ENCODE measurements at places on chromosomes 16 and 17.

- no peak for DNase-seq
Observed at GRCh38 chr16:64171632-64172031, 950.2 kb downstream of the CDH11 start.

DNA sequence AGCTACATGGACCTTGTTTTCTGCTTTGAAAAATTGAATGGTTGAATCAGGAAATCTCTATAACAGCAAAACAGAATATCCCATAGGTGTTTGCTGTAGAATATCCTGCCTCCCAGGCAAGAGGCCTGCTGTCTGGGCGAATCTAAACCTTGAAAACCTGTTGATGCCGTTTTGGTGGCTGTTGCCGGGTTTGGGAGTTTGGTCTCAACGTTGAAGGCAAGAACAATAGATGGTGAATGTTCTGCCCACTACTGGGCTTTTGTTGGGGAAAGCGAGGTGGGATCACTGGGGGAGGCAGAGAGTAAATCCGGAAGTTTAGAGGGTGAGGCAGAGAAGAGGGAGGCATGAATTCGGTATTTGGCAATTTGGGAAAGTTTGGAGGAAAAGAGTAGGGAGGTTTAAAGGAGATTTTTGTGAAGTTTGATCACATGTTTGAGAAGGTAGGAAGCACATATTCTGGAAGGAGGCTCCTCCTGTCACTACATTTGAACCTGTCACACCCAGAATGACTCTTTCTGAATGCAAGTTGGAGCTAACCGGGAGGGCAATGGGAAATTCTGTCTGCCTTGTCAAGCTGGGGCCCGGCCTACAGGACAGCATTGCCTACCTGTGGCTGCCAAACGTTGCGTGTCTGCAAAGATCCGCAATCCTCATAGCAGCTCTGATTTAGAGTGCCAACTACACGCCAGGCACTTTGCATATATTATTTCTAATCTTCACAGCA lies 46.5 kb downstream of the GPRC5B start:
- DNase-seq, result no peak

GRCh38 chr17:41308251-41308917 lies 725 bp downstream of the KRTAP16-1 start:
- peak; percentile 87 for DNase-seq

GRCh38 chr16:72536723-72537435 lies 364.9 kb upstream of the PMFBP1 start:
- DNase-seq, result no peak

DNA sequence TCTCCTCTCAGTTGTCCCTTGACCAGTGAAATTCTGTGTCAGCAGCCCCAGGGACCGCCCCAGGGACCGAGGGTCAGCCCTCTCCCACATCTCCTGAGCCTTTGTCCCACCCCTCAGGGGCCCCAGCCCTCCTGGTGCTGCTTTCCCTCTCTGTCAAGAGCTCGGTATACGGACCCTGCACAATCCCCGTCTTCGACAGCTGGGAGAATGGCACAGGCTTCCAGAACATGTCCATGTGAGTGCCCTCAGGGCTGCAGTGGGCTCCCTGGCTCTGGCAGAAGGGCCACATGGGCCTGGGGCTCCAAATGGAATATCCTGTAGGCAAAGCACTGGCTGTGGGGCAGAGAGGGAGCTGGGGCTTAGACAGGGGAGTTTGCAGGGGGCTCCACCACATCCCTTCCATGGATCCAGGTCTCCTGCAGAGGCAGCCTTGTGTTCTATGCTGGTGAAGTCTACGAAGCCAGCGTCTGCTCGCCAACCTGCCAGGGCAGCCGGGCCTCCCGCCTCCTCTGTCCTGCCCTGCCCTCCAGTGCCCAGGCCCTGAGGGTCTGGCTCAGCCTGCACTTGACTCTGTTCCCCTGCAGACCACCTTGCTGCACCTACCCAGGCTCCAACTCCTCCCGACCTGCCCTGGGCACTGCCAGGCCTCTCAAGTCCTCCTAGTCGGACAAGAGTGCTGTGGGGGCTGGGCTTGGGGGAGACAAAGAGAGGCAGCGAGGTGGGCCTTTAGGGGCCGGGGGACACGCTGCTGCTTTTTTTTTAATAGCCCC lies 28.0 kb downstream of the ADGRG5 start:
- DNase-seq, result no peak

DNA sequence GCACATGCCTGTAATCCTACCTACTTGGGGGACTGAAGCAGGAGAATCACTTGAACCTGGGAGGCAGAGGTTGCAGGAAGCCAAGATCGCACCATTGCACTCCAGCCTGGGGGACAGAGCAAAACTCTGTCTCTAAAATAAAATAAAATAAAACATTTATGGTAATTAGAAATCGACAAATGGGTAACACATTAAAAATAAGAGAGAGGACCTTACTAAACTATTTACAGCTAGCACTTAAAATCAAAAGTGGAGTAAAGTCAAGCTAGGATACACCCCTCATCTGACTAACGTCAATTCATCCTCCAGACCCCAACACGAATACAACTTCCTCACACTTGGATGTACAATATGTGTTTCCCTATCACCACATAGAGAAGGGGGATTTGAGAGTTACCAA lies 27.8 kb upstream of the RHOT1 start:
- DNase-seq, result no peak

- DNase-seq, result no peak
Observed at GRCh38 chr17:19897903-19898302, 30.2 kb upstream of the ULK2 start.

DNA sequence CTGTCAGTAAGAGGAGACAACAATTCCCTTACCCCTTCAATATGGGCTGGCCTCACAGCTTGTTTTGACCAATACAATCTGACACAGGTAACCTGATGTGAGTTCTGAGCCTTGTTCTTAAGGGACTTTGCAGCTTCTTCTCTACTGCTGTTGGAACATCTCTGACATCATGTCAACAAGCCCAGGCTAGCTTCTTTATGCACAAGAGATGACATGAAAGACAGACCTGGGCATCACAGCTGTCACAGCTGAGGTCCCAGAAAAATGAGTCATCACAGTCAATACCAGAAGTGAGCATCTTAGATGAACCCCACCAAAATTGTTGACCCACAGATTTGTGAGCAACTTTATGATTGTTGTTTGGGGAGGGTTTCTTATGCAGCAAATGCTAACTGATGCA lies 431.7 kb upstream of the PSMD7 start:
- DNase-seq, result no peak

- peak; percentile 64 for DNase-seq
Observed at GRCh38 chr17:7404737-7405349, 946 bp upstream of the TMEM256 start.

GRCh38 chr17:74956093-74956492 lies 16.5 kb downstream of the HID1 start:
- DNase-seq, result no peak

DNA sequence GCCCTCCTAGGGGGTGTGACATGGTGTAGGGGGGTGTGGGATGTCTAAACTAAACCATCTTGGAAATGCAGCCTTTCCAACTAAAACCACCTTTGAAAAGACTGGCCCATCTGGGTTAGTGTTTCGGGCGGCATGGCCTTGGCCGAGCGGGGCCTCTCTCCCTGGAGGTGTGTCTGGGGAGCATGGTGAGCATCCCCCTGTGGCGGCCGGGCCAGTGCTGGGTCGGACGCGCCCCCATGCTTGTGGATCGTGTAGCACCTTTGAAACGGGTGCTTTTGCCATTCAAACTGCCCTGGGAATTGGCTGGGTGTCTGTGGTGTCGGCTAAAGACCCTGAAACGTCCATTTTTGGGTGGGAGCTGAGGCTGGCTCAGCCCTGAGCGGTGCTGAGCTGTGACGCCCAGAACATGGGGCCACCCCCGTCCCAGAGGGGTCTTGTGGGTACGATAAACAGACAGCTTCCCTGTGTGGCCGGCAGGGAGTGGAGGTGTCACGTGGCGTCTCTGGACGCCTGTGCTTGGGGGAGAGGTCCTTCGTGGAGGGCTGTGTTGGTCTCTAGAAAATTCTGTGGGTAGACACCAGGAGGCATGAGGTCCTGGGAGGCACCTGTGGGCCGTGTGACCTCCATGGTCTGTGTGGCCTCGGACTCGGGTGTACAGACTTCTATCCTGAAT lies 6.3 kb downstream of the METRNL start:
- DNase-seq, result no peak
